ENCODE measurements at places on chromosomes 1 and 21.

- H3K4me3 ChIP-seq, result no peak overlapping the region
- no peak for DNase-seq
- H3K36me3 ChIP-seq, result no peaks in the 10 kb centered on the region
Measured at GRCh38 chr1:22754824-22755223, 44.2 kb downstream of the EPHB2 start.

- peaks cover 37% of the 10 kb centered on the region for H3K4me1 ChIP-seq
- no peak overlapping the region for H3K4me3 ChIP-seq
- no peaks in the 10 kb centered on the region for H3K27me3 ChIP-seq
- no peak overlapping the region for H3K27ac ChIP-seq
Measured at GRCh38 chr1:86913399-86913895, 479 bp downstream of the SELENOF start.

GRCh38 chr1:22053017-22053860 is 730 bp downstream of the CDC42 start:
- peak overlapping the region; percentile 95 for H3K4me3 ChIP-seq
- H3K4me1 ChIP-seq, result peaks cover 69% of the 10 kb centered on the region
- peaks cover 13% of the 10 kb centered on the region for H3K36me3 ChIP-seq

DNA sequence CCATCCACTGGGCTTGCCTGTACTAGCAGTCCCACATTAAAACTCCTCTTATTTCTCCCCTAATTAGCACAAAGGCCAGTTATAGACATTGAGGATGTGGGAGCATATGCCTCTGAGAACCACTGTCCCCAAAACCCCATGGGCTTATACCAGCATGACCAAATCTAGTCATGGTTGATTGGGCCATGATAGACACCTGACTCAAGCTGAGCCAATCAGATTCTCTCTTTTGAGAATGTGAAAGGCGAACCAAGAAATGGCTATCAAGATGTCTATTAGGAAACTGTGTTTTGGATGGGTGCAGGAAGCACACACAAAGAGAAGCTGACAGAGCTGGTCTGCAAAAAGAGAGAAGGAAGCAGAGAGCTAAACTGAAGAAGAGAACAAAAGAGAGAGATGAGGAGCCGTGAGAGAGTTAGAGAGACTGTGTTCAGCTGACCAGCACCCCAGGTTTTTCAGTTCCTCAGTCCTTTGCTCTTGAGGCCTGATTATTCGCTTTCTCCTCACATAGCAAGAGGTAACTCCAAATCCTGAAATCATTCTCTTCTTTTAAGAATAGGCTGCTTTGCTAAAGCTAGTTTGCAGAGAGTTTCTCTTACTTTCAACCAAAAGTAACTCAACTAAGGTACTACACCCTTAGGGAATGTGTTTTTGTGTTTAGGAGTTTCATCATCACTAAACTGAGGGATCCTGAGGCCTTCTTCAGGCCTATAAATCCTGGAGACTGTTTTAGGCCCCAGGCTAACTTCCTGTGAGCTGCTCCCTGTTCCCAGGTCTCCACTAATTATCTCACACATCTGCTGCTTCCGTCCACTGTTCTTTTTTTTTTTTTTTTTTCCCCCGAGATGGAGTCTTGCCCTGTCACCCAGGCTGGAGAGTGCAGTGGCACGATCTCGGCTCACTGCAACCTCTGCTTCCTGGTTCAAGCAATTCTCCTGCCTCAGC is 7.9 kb upstream of the TIPRL start:
- no peak for DNase-seq
- H3K27me3 ChIP-seq, result peaks cover 14% of the 10 kb centered on the region
- H3K4me3 ChIP-seq, result no peak overlapping the region
- H3K27ac ChIP-seq, result no peak overlapping the region

GRCh38 chr1:156409439-156409838 is 40.4 kb downstream of the RHBG start:
- DNase-seq, result no peak
- H3K4me3 ChIP-seq, result no peak overlapping the region
- no peaks in the 10 kb centered on the region for H3K36me3 ChIP-seq
- H3K27ac ChIP-seq, result no peak overlapping the region
- no peaks in the 10 kb centered on the region for H3K4me1 ChIP-seq

DNA sequence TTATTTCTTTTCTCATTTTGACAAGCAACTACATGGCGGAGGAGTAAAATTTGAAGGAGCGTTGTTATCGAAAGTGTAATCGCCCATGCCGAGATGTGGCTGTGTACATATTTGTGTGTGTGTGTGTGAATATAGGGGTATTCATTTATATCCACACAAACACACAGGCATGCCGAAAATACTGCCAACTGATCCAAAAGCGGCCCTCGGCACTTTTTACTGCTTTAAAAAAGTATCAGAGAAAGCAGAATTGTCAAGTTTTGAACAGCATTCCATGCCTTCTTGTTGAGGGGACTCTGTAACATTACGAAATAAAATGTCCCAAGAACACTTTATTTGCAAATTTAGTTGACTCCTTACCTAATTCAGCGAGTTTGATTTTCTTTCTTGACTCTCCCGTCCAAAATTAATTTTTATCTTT is 1.1 kb downstream of the PBX1 start:
- DNase-seq, result no peak
- H3K36me3 ChIP-seq, result no peaks in the 10 kb centered on the region
- peaks cover 20% of the 10 kb centered on the region for H3K27me3 ChIP-seq
- peaks cover 4% of the 10 kb centered on the region for H3K4me1 ChIP-seq
- no peak overlapping the region for H3K27ac ChIP-seq

DNA sequence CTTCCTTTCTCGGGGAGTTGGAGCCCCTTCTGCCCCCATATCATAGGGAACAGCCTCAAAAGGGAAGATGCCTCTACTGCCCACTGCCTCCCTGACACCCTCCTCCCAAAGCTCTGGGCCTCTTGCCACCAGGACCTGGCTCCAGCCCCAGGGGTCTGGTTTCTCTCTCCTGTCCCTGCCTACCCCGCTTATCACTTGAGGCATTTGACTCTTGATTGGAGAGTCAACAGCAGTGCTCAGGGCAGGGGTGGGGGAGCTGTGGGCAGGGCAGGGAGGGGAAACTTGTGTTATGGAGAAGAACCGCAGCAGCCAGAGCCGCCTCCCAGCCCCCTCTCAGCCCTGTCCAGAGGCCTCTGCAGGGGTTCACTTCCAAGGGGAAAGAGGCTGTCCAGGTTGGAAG is 573 bp downstream of the TRIM63 start:
- H3K36me3 ChIP-seq, result no peaks in the 10 kb centered on the region
- H3K4me3 ChIP-seq, result no peak overlapping the region
- no peak overlapping the region for H3K27ac ChIP-seq
- DNase-seq, result no peak
- no peaks in the 10 kb centered on the region for H3K4me1 ChIP-seq

DNA sequence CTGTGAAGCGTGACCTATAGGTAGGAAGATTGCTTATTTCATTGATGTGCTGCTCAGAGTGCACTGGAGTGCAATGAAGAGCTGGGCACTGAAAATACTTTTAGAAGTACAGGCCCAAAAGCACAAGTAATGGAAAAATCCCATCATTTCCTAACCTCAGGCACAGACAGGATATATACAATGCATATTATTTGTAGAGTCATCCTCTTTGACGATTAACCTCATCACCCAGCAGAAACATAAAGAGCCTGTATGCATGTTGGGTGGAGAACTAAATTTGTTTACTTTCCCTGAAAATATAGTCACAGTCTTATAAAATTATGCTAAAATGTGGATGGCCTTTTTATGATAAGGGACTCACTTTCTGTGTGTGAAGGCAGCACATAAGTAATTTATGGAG is 98.1 kb downstream of the TNNI3K start:
- H3K27me3 ChIP-seq, result no peaks in the 10 kb centered on the region
- no peak overlapping the region for H3K27ac ChIP-seq
- DNase-seq, result no peak
- H3K4me1 ChIP-seq, result no peaks in the 10 kb centered on the region
- H3K4me3 ChIP-seq, result no peak overlapping the region

- no peaks in the 10 kb centered on the region for H3K36me3 ChIP-seq
- H3K27me3 ChIP-seq, result no peaks in the 10 kb centered on the region
- peak overlapping the region; percentile 62 for H3K4me3 ChIP-seq
- peaks cover 47% of the 10 kb centered on the region for H3K4me1 ChIP-seq
- no peak for DNase-seq
- peak overlapping the region; percentile 49 for H3K27ac ChIP-seq
Measured at GRCh38 chr1:89753761-89754160, 67.1 kb upstream of the LRRC8D start.

DNA sequence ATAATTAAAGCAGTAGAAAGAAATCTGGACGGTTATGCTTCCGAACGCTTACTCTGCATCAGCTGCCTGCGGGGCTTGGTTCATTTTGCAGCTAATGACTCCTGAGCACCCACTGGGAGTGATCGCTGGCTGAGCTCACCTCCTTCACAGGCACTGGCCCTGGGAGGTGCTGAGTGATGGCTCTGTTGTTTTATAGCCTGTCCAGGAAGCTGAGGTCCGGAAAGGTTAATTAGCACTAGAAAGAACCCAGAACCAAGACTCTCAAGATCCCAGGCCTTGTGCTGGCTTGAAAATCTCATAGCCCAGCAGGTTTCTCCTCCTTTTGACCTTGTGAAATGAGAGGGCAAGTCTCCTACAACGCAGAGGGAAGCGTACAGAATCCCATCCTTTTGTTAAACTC is 226.2 kb downstream of the AJAP1 start:
- DNase-seq, result no peak
- H3K27me3 ChIP-seq, result peaks cover 14% of the 10 kb centered on the region
- no peaks in the 10 kb centered on the region for H3K4me1 ChIP-seq
- H3K36me3 ChIP-seq, result no peaks in the 10 kb centered on the region
- no peak overlapping the region for H3K27ac ChIP-seq

DNA sequence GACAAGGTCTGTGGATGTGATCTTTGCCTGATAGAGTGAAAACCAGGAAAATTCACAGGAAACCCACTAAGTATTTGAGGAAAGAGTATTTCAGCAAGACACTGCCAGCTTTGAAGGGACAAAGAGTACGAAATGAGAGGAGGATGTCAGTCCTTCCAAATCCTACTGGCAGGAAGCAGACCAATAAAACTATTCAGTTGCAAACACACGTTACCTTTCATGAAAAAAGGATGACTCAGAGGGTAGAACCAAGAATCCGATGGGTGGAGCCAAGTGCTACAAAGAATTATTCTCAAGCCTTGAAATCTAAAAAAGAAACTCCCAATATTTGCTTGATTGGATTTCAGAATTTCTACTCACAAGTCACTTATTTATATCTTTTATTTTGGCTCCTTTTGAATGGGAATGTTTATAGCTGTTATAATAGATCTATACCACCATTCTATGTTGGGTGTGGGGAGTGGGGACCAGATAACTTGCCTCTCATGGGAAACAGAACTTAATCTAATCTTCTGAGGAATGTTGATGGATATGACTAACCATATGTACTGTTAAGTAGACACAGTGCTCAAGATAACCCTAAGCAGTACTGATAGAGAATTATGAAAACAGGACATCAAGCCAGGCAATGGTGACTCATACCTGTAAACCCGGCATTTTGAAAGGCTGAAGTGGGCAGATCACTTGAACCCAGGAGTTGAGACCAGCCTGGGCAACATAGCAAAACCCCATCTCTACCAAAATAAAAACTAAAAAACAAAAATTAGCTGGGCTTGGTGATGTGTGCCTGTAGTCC is 19.3 kb upstream of the HEATR1 start:
- H3K27me3 ChIP-seq, result peaks cover 68% of the 10 kb centered on the region
- no peak for DNase-seq
- H3K4me1 ChIP-seq, result no peaks in the 10 kb centered on the region
- peaks cover 12% of the 10 kb centered on the region for H3K36me3 ChIP-seq

DNA sequence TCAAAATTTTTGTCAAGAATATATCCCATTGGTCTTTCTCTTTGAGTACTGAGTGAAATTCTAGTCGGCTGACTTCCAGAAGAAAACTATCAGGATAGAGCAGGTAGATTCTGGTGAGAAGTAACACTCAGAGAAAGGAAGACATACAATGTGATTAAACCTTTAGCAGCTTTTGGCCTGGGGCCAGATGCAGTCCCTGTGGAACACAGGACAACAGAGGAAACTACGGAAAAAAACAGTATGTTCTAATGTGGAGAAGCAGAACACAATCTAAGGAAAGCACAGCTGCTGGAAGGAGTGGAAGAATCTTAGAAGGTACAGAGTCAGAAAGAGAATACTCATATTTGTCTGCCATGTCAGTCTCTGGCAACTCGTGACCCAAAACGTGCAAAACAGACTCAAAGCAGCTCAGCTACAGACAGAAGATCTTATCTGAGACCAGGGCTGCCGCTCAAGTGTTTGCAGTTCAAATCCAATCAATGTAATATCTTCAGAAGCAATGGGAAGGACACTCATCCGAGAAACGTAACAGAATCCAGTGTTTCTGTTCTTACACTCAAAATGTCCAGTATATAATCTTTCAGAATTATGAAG is 283.8 kb downstream of the MRPL39 start:
- H3K4me3 ChIP-seq, result no peak overlapping the region
- no peak overlapping the region for H3K27ac ChIP-seq
- no peaks in the 10 kb centered on the region for H3K27me3 ChIP-seq

GRCh38 chr1:69479734-69480133 is 88.0 kb upstream of the LRRC7 start:
- no peaks in the 10 kb centered on the region for H3K36me3 ChIP-seq
- DNase-seq, result no peak
- H3K27me3 ChIP-seq, result no peaks in the 10 kb centered on the region
- no peak overlapping the region for H3K27ac ChIP-seq

DNA sequence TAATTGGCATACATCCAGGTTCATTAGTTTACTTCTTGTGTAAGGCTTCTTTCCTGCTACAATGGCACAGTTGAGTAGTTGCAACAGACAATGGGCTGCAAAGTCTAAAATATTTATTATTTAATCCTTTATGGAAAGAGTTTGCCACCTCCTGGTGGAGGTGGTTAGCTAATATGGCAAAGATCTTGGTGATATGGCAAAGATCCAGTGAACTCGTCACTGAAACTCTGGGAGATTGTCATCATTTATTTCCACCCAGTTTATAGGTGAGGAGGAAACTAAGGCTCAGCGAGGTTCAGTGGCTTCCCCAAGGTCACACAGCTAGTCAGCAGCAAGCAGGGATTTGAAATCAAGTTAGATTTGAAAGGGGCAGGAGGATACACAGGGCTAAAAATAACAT is 16.1 kb upstream of the IFFO2 start:
- no peak overlapping the region for H3K27ac ChIP-seq
- H3K4me3 ChIP-seq, result no peak overlapping the region
- H3K36me3 ChIP-seq, result no peaks in the 10 kb centered on the region
- no peak for DNase-seq
- H3K27me3 ChIP-seq, result peaks cover 13% of the 10 kb centered on the region
- no peaks in the 10 kb centered on the region for H3K4me1 ChIP-seq

GRCh38 chr1:204826970-204827369 is 43.7 kb upstream of the NFASC start:
- no peak for DNase-seq
- H3K4me3 ChIP-seq, result no peak overlapping the region
- H3K4me1 ChIP-seq, result peaks cover 7% of the 10 kb centered on the region

- H3K27me3 ChIP-seq, result peaks cover under 1% of the 10 kb centered on the region
- H3K36me3 ChIP-seq, result no peaks in the 10 kb centered on the region
Measured at GRCh38 chr1:168148916-168149315, 12.2 kb upstream of the GPR161 start.

GRCh38 chr1:108560874-108561459 is 1.1 kb downstream of the EEIG2 start:
- H3K36me3 ChIP-seq, result no peaks in the 10 kb centered on the region
- peak overlapping the region; percentile 88 for H3K27ac ChIP-seq
- peak; percentile 67 for DNase-seq
- H3K4me1 ChIP-seq, result peaks cover 36% of the 10 kb centered on the region

All from natural killer cell treated with Interleukin-12 subunit alpha and Interleukin-12 subunit beta and Interleukin-15 and Interleukin-18, amount 100 ng/mL, for 72 hours (primary cell).